Femur (tissue), 1 donor: ENCODE measurements at places on chromosomes 7 and 10.

GRCh38 chr7:39624442-39624807 lies 1.1 kb downstream of the RALA start:
- DNase-seq = peak; percentile 33

DNA sequence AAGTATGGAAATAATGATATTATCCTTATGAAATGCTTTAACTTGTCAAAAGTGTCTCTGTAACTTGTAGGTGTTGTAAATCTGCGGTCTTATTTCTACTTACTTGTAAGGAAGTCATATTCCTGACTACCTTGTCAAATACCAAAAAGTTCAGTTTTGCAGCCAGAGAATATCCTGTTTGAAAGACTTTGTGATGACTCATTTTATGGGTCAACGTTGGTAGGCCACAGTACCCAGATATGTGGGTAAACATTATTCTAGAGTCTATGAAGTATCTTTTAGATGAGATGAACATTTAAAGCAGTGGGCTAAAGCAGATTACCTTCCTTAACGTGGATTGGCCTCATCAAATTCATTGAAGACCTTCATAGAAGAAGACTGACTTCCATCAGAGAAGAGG lies 195.3 kb downstream of the PPP1R9A start:
- no peak for DNase-seq

GRCh38 chr7:91228327-91228726 lies 35.9 kb upstream of the FZD1 start:
- no peak for DNase-seq

GRCh38 chr7:149196151-149196704 lies 882 bp downstream of the ZNF282 start:
- DNase-seq = no peak

- DNase-seq = no peak
Measured at GRCh38 chr7:133448012-133448411, 195.1 kb downstream of the EXOC4 start.

GRCh38 chr10:93656155-93656554 lies 43.8 kb downstream of the PDE6C start:
- DNase-seq = no peak

GRCh38 chr10:130652544-130652943 lies 516.4 kb downstream of the GLRX3 start:
- DNase-seq = no peak

DNA sequence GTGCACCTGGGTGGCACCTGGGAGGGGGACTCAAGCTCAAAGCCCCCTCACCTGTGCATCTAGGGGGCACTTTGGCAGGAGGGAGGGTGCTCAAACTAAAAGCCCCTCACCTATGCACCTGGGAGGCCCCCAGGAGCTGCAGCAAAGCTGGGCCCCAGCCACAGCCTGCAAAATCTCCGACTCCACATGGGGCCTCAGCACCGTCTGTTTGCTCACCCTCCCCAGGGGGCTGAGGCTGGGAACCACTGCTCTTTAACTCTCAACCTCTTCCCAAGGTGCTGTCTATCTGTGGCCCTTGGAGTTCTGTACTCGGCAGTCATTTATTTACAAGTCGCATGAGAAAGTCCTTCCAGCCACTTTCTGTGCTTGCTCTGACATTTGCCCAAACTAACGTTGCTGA lies 458.4 kb downstream of the DNAJB6 start:
- DNase-seq = no peak

DNA sequence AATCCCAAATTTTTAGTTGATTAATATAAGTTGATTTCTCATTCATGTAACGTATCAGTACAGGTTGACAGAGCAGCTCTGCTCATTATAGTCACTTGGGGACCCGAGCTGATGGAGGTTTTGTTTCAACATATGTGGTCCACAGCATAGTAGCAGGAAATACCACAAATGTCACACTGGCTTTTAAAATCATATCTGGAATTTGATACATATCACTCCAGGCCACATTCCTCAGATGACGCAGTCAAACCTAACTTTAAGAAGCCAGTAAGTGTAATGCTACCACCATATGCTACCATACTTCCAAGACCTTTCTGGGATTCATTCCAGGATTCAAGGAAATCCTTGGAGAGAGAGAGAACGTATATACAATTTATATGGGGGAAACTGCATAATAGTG lies 156.3 kb downstream of the PHF14 start:
- no peak for DNase-seq

DNA sequence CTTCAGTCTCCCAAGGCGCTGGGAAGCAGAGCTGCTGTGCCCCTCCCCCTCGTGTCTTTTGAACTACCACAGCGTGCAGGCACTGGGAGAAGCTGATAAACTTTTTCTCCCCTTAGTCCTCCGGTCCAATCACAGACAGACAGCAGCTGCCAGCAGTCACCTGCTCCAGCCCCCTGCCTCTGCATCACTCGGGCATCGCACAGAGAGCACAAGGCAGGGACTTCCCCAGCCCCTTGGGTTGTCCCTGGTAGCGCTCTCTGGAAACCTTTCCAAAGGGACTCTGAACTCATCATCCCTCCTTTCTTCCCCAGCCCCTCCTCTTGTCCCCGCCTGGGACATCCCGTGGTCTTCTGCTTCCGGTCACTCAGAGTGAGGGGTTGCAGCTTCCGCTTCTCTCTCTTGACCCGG lies 1.4 kb upstream of the NEUROG3 start:
- no peak for DNase-seq

DNA sequence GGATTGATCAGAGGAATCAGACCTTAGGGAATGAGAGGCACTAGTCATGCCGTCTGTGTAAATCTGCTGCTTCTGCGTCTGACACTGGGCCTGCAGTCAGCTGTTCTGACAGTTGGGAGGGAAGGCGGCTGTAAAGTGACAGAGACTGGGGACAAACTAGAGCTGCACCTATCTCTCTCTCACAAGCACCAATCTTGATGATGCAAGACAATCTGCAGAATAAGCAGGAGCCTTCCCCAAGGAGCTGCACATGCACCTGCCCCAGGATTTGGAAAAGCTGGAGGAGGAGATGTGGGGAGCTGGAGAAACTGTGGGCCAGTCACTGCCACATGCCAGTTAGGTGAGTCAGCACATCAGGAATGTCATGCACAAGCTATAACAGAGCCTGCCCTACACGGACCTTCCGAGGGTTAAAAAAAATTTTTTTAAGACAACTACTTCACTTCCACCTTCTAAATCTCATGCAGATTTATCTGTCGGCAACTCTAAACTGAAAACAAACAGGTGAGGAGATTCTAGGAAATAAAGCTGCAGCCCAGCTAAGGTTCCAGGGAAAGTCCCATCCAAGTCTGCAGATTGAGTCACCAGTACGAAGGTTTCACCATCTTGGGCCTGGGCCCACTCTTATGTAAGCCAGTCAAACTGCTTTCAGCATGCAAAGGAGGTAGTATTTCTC lies 39.2 kb downstream of the ENO4 start:
- no peak for DNase-seq

- DNase-seq = no peak
Measured at GRCh38 chr7:148858489-148858888, 25.6 kb downstream of the EZH2 start.

GRCh38 chr7:133530682-133531081 lies 277.8 kb downstream of the EXOC4 start:
- DNase-seq = peak; percentile 29

GRCh38 chr7:18123508-18124239 lies 96.0 kb upstream of the PRPS1L1 start:
- DNase-seq = no peak

- DNase-seq = no peak
Measured at GRCh38 chr7:107953924-107954303, 49.0 kb downstream of the LAMB1 start.

DNA sequence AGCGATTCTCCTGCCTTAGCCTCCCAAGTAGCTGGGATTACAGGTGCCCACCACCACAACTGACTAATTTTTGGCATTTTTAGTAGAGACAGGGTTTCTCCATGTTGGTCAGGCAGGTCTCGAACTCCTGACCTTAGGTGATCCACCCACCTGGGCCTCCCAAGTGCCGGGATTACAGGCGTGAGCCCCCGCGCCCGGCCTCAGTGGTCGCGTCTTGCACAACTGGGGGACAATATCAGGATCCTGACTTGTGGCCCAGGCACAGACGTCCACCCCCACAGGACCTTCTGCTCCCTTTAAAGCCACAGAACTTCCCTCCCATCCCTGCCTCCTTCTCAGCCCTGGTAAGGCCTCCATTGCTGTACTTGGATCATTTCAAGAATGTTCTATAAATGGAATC lies 16.8 kb upstream of the LARP4B start:
- no peak for DNase-seq

- DNase-seq = no peak
Measured at GRCh38 chr10:76037531-76038155, 606.2 kb downstream of the LRMDA start.

DNA sequence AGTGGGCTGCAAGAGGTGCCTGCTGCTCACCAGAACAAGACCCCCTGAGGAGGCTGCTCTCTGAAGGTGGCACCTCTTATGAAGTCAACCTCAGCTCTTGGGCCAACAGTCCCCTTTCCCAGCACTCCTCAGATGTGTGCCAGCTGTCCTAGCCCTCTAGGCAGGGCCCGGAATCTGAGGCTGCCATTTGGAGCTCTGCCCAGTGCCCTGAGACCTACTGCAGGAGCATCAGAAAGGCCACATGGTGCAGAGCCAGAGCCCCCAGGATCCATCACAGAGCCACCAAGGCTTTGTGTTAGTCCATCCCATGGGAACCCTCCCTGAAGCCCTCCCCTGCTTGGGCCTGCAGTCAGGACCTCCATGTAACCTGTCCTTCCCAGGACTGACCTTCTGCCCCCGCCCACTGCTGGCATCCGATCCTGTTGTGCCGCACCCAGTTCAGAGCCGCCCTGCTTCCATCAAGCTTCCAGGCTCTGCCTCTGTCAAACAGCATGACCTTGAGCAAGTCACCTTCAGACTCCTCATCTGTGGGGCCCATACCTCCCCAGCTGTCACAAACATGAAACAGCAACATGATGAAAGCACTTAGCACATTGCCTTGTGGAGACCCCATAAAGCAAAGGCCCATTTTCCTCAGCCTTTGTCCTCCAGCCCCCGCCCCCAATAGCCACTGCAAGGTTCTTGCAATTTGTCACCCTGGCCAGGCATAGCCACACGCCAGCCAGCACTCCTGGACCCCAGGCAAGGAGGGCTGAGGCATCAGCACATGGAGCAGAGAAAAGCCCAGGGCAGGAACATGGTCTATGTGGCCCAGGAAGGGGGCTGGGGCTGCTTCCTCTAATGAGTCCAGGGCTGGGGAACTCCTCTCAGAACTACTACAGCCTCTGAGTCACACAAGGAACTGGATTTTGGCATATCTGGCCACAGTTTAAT lies 51.7 kb downstream of the GRID1 start:
- no peak for DNase-seq

- DNase-seq = no peak
Measured at GRCh38 chr10:69505636-69506318, 54.5 kb downstream of the TSPAN15 start.

DNA sequence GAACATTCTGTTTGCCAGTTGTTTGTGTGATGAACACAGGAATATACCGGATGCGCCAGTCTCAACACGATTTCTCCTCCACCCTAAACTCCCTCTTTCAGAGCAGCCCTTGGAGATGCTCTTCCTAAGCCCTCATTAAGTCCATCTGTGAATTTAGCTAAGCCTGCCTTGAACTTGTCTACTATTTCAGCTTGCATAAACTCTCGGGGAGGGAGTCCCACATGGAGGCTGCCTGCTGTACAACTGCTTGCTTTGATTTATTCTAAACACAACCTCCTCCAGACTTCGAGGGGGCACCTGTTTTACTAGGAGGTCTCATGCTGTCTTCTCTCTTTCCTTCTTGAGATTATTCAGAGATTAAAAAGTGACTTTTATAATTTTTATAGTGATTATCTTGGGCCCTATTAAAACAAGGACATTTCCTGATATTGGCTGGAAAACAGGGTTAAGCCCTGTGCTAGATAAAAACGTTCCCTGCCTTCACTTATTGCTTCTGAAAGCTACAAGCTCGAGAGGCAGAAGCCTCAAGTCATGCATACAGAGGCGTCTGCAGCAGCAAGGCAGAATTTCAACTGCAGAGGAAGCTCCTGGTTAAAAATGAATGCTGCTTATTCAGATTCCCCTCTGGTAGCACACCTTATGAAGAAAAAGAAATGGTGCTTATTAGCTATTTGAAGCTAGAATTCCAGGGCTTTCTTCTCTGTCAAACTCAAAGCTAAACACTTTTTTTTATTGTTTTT lies 174.3 kb downstream of the FANK1 start:
- DNase-seq = no peak

DNA sequence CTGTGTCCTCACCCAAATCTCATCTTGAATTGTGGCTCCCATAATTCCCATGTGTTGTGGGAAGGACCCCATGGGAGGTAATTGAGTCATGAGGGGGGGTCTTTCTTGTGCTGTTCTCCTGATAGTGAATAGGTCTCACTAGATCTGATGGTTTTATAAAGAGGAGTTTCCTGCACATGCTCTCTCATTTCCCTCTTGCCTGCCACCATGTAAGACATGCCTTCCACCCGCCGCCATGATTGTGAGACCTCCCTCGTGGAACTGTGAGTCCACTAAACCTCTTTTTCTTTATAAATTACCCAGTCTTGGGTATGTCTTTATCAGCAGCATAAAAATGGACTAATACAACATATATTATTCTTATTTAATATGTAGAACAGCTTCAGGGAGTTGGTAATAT lies 29.0 kb upstream of the MTPN start:
- DNase-seq = no peak

DNA sequence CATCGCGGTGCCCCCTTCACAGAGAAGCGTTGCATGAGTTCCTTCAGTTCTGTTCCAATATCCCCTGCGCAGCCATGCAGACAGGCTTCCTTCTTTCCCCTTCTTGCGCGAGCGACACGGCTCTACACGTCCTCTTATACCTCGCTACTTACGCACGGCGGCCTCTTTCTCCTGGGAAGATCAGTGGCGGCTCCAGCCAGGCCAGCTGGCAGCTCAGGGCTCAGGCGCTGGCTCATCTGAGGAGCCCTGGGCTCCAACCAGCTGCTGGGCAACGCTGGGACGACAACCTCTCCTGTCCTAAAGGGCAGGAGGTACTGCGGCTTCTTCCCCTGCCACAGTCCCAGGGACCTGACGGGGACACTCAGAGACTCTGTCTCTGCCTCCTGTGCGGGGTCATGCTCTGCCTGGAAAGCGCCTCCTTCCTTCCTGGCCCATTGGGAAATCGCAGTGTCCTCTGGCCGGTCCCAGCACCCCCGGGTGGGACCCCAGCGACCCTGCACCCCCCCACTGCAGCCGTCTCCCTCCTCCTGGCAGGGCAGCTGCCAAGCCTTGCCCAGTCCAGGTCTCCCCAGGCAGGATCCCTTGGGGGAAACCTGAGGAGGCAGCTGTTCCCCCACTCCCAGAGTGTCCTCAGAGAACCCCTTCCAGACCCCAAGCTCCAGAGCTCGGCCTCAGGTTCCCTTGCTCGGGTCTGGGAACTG lies 5.0 kb upstream of the FAM20C start:
- DNase-seq = no peak

DNA sequence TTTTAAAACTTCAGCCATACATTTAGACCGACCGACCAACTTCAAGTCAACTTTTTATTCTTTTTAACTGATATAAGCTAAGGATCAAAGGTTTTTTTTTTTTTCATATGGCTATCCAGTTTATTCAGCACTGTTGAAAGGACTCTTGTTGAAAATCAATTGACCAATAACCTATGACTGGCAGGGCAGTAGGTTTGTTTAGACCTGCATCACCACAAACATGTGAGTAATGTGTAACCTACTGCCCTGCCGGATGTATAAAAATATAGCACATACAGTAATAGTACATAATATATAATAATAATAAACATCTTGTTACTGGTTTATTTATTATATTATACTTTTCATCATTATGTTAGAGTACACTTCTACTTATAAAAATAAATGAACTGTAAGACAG lies 434.6 kb upstream of the SEMA3A start:
- no peak for DNase-seq
